ENCODE measurements at places on chromosomes 3 and 15.
A peak's percentile ranks its signal among the peaks of the same experiment; 100 is the strongest.

GRCh38 chr3:15279671-15280402, 52.5 kb downstream of the SH3BP5 start:
- no peak for DNase-seq

DNA sequence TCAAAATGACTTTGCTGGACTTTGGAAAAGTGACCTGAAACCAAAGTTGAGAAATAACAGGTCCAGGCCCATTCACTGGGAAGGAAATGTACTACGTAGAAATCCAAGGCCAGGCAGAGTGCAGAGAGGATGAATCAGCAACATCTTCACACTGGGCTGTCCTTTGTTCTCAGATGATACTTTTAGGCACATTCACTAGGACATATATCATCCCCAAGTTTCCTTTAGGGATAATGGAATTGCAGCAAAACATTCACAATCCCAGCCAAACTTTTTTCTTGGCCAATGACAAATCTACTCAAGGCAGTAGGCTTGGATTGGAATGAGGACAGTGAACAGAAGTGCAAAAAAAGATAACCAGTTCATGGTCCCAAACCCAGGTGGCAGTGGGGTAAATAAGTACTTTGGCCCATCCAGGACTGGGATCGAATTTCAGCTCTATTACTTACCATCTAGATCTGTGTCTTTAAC, 75.1 kb downstream of the CLDN11 start:
- DNase-seq, result no peak

GRCh38 chr15:40838756-40839155, 5.1 kb upstream of the SPINT1 start:
- DNase-seq, result no peak

DNA sequence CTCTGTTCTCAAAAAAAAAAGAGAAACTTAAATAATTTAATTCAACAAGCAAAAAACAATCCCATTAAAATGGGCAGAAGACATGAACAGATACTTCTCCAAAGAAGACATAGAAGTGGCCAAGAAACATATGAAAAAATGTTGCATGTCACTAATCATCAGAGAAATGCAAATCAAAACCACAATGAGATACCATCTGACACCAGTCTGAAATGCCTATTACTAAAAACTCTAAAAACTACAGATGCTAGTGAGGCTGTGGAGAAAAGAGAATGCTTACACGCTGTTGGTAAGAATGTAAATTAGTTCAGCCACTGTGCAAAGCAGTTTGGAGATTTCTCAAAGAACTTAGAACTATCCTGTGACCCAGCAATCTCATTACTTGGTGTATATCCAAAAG, 382.9 kb downstream of the OTOL1 start:
- DNase-seq, result no peak

DNA sequence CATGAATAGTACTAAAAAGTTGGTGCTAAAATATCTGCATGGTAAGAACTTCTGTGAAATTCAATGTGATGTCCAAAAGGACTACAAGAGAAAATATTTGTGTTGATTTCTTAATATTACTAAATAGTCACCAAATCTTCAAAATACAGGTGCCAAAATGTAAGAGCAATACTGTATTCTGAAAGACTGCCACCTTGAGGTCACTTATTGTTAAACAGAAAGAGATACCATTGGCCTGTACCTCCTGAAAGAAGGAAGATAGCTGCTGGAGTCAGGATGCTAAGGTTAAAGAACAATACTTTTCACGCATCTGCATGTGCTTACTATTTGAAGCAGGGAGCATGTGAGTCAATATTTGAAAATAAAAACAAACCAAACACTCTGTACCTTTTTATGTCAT, 72.0 kb upstream of the LSAMP start:
- DNase-seq, result no peak

DNA sequence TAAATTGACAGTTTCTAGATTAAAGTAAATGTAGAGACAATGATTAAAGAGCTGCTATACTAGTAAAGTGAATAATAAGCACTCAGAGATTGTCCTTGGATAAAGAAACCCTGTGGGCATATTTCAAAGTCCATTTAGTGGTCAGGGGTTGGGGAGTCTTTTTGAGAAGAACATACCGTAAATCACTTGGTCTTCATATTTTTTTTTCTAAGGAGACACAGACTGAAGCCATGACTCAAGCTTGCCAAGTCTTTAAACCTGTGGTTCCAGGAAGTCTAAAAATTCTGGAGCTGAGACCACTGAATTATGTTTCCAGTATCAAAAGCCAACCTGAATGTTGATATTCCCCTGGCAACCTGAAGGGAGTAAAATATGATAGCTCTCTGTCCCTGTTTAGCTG, 171.0 kb downstream of the TPRG1 start:
- DNase-seq, result no peak

DNA sequence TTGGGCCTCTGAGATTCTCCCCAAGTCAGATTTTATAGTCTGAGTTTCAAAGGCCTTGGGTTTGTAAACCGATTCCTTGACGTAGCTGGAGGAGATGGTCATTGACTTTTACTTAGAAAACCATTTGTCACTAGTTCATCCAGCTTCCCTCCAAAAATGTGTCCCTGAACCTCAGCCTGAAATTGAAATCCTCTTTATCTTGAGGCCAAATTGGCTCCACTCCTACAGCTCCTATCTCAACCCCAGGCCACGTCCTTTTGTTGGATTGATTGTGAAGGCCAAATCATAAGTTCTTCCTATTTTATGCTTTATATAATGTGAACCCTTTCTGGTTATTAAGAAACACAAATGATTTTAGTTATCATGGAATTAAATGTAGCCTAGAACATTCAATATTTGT, 193.9 kb upstream of the SUCLG2 start:
- no peak for DNase-seq

- peak; percentile 13 for DNase-seq
Observed at GRCh38 chr15:67187351-67187854, 67.1 kb downstream of the AAGAB start.

GRCh38 chr15:70815604-70816003, 38.4 kb downstream of the LARP6 start:
- no peak for DNase-seq

DNA sequence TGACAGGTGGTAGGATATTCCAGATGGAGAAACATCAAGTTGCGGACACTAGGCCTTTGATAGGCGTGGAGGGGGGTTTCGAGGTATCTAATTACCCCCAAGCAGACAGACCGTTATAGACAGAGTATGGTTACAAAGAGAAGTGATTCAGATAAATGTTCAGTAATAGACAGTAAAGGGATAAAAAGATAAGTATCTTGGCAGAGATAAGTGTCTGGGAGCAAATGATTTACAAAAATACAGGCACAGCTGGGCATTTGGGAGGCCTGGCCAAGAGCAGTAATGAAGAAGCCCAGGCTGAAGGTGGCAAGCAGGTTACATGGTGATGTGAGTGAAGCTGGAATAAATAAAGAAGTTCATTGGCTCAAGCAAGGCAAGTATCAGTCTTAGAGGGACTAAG, 659 bp upstream of the MYH15 start:
- DNase-seq, result no peak

- DNase-seq, result no peak
Observed at GRCh38 chr15:89308236-89308635, 26.4 kb downstream of the POLG start.

DNA sequence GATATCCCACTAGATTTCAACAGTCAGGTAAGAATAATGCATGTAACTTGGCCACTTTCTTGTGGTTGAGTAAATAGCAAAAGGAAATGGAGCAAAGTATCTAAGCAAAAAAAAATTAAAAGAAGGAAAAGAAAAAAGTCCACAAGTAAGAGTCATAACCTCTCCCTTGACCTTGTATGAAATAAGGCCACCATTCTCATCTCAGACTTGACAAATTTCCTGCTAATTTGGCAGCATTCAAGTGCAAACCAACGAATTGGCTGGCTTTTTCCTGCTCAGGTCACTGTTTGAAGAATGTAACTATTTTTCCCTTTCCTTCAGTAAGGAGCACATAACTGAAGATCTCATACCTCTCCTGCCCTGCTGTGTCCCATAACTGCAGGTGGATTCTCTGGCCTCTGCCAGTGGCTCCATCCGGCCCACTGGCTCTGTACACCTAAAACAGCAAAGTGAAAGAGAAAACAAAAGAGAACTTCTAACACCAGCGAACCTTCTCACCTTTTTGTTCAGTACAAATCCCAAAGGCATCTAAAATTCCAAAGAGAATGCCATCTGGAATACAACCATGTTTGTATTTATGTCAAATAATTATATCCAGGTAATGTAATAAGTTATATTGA, 33.4 kb upstream of the RSL24D1 start:
- DNase-seq, result no peak

DNA sequence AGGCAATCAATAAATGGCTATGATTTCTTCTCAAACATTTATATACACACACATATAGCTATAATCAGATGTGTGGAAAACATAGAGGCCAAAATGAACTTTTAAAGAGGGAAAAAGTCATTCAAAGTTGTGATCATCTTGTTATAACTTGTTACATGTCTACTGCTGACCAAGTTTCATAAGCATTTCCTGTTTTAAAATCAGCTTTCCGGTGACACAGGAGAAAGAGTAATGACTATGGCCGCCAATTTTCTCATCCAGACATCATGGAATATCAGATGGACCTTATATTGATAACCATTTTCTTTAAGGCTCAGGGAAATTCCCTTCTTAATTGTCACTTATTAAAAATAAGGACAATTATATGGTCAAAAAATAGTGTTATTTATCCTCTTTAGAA, 71.7 kb upstream of the AGTR1 start:
- DNase-seq, result no peak

GRCh38 chr15:29573197-29573838, 248.9 kb downstream of the TJP1 start:
- DNase-seq, result no peak

GRCh38 chr15:42623951-42624350, 48.5 kb downstream of the STARD9 start:
- no peak for DNase-seq

DNA sequence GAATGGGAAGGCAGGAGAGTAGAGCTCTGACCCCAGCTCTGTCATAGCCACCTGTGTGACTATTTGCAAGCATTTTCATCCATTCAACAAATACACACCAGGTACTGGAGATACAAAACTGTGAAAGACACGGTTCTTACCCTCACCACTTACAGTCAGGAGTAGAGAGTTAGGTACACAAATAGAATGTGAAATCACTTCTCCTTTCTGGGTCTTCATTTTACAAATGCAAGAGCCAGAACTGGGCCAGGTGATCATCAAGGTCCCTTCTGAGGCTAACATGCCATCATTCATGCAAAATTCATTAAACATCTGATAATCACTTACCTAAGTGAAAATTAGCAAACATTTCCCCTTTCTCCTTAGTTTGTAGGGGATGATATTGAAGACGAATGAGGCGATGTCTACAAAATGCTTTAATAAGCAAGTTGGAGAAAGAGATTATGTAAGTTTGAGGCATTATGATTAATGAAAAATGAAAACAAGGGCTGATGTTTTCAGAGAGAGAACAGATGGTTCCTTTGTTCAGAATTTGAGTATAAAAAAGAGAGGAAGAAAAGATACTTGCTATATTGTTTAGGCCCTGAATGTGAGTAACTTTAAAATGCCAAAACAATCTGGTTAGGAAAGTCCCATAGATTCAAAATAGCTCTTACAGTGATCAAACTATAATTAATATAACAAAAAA, 88.6 kb downstream of the LPP start:
- no peak for DNase-seq

GRCh38 chr3:14494973-14495300, 45.2 kb downstream of the GRIP2 start:
- DNase-seq, result no peak

- peak; percentile 16 for DNase-seq
Observed at GRCh38 chr3:107833043-107833442, 257.8 kb downstream of the CD47 start.

DNA sequence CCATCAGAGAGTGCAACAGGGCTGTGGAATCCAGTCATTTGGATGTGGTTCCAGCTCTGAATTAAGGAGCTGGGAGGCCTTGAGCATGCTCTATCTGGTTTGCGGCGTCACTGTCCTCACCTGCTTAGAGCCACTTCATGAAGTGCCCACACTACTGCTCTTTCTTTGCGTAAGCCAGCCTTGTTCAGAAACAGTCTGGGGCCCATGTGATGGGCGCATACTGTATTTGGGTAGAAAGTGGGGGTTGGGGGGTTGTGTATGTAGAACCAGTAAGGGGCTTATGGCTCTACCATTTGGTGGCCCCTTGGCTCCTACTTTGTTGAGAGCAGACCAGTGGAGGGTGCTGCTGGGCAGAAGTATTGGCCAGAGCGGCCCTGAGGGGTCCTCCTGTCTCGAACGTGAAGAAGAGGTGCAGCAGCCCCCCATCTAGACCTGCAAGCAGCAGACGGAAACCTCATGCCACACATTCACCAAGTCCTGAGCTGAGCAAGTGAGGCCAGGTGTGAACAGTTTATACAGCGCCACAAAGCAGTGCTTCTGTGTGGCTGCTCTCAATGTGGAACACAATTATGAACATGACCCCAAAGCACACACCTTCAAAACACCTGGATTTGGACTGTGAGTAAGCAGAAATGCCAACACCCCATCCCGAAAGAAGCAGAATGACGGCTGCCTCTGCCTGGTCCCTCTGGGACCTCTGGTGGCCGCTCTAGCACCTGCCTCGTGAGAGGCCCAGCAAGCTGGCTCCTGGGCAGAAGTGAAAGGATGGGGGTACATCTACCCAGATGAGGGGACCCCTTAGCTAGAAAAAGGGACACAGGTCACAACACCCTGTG, 26.6 kb downstream of the SRPRB start:
- DNase-seq, result no peak

DNA sequence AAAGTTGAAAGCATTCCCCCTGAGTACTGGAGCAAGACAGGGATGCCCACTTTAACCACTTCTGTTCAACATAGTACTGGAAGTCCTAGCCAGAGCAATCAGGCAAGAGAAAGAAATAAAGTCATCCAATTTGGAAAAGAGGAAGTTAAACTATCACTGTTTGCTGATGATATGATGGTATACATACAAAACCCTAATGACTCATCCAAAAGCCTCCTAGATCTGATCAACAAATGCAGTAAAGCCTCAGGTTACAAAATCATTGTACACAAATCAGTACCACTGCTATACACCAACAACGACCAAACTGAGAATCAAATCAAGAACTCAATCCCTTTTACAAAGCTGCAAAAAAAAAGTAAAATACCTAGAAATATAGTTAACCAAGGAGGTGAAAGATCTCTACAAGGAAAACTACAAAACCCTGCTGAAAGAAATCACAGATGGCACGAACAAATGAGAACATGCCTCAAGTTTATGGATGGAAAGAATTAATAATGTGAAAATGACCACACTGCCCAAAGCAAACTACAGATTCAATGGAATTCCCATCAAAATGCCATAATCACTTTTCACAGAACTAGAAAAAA, 40.3 kb downstream of the RPL39L start:
- no peak for DNase-seq

Data from SK-N-SH (cell line).